ENCODE measurements at places on chromosomes 1 and 21.
A peak's percentile ranks its signal among the peaks of the same experiment; 100 is the strongest.

DNA sequence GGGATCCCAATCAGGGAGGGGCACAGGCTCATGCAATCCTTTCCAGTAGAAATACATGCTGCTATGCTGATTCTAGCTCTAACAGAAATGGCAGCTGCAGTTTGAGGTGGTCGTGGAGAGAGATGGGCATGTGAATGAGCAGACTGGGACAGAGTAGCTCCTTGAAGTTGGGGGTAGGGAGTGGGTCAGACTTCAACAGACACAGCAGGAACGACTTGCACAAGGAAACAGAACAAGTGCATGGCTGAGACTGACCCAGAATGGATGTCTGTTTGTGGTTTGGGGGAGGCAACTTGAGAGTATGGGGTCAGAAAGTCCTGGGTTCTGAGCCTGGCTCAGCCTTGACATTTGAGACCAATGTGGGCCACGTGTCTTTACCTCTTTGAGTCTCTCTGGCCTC is 25.1 kb upstream of the TRABD2B start:
- DNase-seq = no peak

- DNase-seq = no peak
These were observed 24.8 kb upstream of the RGL1 start for GRCh38 chr1:183780159-183780558.

DNA sequence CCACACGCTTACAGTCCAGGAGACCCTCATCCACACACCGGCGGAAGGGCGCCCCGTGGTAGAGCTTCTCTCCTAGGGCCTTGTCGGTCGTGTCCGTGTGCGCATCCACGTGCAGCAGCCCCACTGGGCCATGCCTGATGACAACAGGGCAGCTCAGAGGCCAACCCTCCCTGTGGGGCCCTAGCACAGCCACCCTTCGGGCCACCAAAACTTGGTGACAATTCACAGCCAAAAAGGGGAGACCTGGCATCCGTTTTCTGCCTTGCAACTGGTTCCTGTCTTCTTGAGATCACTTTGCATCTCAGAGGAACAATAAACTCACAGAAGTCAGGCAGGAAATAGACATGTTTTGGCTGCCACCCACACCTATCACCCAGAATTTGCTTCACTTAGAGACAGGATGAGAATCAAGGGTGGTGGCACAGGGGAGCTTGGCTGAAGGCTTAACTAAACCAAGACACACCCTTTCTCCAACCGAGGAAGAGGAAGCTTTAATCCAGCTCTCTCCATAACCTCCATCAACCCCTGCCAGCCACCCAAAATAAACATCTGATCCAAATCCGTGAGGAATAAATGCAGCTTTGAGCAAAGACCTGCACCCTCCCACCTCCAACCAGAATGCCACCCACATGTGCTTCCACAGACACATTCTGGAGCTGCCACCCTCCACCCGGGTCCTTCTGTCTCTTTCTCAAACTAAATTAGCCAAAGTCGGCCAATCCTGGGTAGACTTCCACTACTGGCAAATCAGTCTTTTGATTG is 5.7 kb downstream of the AGMAT start:
- DNase-seq = peak; percentile 71

DNA sequence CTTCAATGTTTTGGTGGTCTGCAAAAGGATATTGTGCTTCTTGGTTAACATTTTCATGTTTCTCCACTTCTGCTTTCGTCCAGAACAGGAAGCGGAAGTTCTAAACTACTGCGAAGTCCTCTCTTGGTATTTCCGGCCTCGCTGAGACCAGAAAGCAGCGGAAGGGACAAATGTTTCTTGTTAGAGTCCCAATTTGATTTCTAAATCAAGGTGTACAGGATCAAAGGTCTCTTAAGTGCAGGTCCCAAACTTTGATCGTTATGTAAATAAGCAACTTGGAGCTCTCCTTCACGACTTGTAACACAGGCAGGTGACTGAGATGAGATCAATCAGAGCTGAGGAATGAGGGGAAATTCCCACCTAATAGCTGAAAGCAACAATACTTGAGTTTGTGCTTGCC is 40.1 kb upstream of the HMCN1 start:
- DNase-seq = peak; percentile 27

DNA sequence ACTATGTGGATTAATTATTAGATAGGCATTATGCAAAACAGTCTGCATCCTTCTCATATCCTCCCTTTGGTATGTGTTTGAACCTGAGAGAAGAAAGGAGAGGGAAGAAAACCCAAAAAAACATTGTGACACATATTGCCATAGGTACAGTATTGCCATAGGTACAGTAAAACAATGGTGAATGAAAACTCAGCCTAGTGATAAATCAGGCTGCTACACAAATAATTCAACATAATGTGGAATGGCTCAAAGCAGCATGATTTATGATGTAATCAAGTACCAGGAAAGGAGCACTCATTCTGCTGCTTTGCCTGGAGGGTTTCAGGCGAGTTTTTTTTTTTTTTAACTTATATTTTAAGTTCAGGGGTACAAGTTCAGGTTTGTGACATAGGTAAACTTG is 213.9 kb upstream of the LYPLAL1 start:
- DNase-seq = no peak

GRCh38 chr1:119964673-119965363 is 68.5 kb upstream of the ADAM30 start:
- no peak for DNase-seq

GRCh38 chr1:43460988-43461693 is 7.4 kb upstream of the HYI start:
- no peak for DNase-seq

DNA sequence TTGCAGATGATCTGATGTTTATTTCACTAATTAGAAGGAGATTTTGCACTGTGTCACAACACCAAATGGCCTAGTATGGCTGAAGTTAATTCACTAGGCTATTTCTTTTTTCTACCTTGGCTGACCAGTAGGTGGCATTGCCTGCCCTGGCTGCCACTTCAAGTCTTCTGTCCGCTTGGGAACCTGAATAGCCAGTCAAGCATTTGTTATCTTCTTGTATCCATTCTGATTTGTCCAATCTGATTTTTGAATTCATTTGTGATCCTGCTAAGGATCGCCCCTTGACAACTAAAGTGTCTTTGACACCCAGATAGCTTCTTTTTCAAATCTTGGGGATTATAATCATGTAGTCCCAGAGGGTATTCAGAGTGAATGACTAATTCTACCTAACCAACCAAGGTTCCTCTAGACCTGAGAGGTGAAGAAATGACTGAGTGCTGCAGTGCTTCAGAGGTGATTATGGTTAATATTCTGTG is 99.4 kb downstream of the GIPC2 start:
- peak; percentile 33 for DNase-seq

GRCh38 chr1:166031932-166032571 is 134.7 kb downstream of the FAM78B start:
- DNase-seq = no peak

GRCh38 chr21:45511007-45511406 is 31.2 kb downstream of the SLC19A1 start:
- no peak for DNase-seq

DNA sequence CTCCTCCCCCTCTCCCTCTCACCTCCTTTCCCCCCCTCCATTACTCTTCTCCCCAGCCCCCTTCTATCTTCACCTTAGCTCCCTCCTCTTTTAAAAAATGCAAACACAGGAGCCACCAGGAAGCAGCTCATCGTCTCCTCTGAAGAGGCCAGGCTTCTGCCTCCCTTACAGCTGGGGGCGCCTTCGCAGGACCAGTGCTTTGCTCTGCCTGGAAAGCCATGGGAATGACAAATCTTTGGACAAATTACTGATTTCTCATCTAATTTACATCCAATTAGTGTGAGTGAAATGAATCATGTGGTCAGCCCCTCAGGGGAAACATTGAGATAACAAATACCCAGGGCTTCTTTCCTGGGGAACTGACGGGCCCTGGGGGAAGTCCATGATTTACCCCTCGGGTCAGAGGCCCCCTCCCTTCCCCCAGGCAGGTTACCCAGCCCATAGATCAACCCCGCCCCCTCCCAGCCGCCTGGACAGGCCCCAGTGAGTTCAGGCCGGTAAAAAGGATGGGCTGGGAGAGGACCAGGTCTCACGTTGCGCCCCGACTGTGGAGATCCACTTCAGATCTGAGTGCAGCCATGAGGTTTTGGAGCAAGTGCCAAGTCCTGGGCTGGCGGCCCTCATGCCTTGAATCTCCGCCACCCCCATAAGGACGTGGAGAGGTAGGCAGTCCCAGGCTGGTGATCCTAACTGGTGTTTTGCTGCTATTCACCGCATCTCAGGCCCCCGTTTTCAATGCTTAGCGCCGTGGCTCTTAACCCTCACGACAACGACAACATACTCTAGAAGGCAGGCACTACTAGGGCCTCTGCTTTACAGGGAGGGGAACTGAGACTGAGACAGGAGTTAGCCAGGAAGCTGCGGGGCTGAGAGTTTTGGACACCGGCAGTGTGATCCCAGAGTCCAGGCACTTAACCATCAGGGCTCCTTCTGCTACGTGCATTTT is 300.8 kb downstream of the RRAGC start:
- peak; percentile 23 for DNase-seq

DNA sequence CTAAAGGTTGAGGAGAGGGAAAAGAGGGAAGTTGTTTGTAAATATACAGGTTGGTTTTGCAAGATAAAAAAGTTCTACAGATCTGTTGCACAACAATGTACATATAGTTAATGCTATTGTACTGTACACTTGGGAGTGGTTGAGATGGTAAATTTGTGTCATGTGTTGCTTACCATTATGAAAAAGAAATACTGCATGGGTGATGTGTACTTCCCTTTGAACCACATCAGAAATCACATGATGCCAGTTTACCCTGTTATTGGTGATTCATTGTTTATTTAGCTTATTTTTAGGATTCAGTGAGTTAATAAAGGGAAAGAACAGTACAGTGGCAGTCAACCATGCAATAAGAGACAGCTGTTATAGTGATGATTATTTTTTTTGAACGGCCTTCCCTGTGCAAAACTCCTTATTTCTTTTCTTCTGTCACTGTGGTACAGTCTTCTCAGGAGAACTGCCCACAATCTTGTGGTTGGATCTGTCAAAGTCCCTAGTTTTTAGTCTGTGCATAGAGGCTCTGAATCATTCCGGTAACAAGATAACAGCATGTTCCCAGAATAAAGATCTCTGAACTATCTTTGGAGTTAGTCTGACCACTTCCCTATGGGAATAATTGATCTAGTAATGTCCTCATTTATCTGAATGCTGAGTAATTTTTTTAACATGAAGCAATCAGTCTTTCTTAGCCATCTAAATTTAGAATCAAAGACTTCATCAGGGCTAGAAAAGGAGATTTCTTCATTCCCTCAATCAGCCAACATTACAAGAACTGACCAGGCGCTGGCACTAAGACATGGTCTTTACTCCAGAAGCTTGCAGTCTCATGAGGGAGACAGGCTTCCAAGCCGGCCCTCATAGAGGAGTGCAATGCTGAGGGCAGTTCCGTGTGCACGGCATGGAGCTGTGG is 84.2 kb downstream of the SH3GLB1 start:
- no peak for DNase-seq

DNA sequence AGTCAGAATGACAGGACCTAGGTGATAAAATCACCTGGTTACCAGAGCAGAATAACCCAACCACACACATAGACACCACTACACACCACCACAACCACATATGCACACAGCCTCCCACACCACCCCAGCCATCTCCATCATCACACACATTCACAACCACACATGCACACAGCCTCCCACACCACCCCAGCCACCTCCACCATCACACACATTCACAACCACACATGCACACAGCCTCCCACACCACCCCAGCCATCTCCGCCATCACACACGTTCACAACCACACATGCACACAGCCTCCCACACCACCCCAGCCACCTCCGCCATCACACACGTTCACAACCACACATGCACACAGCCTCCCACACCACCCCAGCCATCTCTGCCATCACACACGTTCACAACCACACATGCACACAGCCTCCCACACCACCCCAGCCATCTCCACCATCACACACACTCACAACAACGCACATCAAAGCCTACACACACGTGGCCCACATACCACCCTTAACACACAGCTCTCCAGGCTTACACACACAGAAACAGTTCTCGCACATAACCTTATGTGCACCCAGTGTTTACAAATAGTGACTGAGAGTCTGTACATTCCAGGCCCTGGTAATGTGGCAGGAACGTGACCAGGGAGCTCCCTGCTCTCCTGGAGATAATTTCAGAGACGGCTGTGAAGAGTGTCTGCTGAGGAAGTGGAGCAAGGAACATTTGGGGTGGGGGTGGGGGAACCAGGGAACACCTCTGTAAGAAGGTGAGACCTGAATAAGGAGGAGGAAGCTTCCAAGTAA is 3.3 kb upstream of the GJB3 start:
- DNase-seq = no peak

GRCh38 chr1:62317021-62317768 is 2.0 kb downstream of the KANK4 start:
- DNase-seq = no peak

DNA sequence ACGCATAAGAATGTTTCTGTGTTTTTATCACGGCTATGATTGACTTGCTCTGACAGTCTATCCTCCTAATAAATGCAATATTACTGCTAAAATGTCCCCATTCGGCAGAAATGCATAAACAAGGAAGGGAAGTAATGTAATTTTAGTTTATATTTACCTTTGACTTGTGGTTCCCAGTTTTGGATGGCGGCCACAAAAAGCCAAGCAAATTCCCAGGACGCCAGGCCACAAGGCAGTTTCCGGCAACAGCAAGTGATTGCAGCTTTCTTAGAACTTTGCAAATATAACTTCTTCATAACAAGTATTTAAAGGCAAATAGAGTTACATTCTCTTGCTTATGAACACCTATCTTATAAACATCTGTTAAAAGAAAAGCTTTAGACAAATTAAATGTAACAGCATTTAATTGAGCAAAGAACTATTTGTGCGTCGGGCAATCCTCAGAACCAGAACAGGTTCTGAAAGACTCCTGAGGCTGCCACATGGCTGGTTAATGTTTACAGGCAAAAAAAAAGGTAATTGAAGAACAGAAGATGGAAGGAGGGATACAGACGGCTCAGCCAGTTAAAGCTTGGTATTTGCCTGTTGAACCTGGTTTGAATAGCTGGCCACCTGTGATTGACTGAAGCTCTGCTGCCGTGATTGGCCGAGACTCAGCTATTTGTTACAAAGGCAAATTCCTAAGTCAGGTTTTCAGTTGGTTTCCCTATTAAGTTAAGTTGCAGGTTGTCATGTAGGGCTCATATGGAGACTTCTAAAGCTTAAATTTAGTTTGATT is 80.8 kb downstream of the C21orf91 start:
- DNase-seq = no peak

GRCh38 chr1:235758931-235759330 is 107.8 kb downstream of the LYST start:
- no peak for DNase-seq

DNA sequence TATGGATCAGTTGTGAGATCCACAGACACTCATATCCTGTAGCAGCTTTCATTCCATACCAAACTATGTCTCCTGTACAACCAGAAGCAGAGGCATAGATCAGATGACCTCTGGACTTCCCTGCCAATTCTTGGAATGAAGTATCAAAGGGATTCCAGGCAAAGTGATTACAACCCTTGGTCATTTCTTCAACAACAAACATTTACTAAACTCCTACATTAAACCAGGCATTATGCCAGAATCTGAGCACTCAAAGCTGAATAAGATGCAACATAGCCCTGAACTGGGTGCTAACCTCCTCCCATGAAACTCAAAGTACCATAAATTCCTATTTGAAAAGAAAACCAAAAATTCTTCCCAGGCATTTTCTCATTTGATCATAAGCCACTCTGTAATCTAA is 121.2 kb upstream of the SGIP1 start:
- DNase-seq = no peak
